Bladder microvascular endothelial cell (primary cell): ENCODE measurements at places on chromosomes 6 and 20. TPM values are rescaled to one million over a fixed set of nuclear protein-coding genes. Genes with fewer than 3 reads are reported as not detected.

The MCHR2 gene
- total RNA-seq: not detected in 2 replicates

The RSPH4A gene
- total RNA-seq: 0.16 and 0.31 TPM in 2 replicates

The AKIRIN2 gene
- total RNA-seq: 10.4 and 19.4 TPM in 2 replicates

The MCCD1 gene
- not detected in 2 replicates for total RNA-seq

The TBX18 gene
- total RNA-seq: 0.32 and 31.0 TPM in 2 replicates

The PGC gene
- total RNA-seq: not detected in 2 replicates

The HLA-DMB gene
- 1.0 and 2.4 TPM in 2 replicates for total RNA-seq

The PBOV1 gene
- not detected in 2 replicates for total RNA-seq
